ENCODE measurements at places on chromosomes 7 and 10. TPM values are rescaled to one million over a fixed set of nuclear protein-coding genes. Genes with fewer than 3 reads are reported as not detected.
A peak's percentile ranks its signal among the peaks of the same experiment; 100 is the strongest.

DNA sequence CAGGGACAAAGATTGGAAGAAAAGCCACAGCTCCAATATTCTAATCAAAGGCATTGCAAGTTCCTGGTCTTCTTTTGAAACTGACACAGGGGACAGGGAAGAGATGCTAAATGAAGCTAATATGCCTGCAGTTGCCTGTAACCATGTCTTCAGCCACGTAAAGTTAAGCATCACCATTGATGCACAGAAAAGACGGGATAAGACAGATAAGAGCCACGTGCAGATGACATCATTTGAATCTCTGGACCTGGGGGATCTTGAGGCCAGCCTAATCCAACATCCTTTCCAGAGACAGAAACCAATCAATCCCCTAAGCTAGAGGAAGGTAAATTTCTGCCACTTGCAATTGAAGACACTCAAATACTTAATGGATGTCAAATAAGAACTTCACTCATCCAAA is 93.4 kb downstream of the PIP4K2A start:
- DNase-seq, result no peak

DNA sequence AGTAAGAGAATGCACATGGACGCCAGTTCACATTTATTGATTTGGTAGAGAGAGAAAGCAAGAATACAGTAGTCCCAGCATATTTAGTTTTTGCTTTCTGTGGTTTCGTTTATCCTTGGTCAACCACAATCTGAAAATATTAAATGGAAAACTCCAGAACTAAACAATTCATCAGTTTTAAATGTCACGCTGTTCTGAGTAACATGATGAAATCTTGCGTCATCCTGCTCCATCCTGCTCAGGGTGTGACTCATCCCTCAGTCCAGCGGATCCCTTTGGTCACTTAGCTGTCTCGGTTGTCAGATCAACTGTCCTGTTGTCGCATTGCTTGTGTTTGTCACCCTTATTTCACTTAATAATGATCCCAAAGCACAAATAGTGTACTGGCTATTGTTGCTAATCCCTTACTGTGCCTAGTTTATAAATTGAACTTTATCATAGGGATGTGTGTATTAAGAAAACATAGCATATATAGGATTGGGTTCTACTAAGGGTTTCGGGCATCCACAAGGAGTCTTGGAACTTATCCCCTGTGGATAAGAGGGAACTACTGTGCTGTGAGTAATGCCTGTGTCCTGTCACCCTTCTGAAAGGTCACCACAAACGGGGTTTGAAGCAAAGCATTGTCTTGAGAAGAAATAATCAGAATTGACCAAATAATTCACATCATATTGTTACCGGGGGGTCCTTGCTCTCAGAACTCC is 73.6 kb downstream of the OTUD1 start:
- DNase-seq, result no peak

DNA sequence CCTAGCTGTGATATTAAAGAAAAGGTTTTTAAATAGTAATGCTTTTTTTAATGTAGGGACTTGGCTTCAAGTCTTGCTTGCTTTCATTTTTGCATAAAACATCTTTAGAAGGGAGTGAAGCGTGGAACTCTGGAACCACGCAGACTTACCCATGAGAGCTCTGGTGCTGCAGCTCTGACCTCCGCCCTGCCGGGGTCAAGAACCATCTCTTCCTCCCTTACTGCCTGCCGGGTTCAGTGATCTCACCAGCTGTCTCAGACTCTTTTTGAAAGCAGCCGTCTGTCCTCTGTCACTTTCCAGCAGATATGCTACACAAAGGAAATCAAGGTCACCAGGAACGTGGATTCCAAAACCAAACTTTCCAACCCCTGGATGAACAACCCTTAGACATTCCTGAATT is 353.8 kb downstream of the GPR37 start:
- DNase-seq, result no peak

GRCh38 chr10:86207226-86207625 is 159.4 kb downstream of the GRID1 start:
- no peak for DNase-seq

DNA sequence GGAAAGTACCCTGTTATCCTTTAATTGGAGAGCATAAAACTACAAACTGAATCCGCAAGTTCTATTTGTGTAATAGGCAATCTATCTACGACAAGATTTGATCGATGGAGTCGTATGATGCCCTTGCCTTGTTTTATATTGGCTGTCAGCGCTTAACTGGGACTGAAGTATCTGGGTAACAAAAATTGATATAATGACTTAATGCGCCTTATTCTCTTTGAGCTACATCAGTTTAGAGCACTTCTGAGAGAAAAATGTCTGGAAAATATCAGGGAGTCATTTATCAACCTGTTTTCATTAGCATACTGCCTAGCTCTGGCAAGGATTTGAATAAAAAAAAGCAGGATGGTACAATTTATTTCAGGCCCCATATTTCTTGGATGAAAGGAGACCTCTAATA is 262.1 kb downstream of the LRMDA start:
- no peak for DNase-seq

- no peak for DNase-seq
Observed at GRCh38 chr10:80552151-80552646, 14.5 kb downstream of the SH2D4B start.

GRCh38 chr10:70827086-70827757 is 11.5 kb downstream of the SGPL1 start:
- DNase-seq, result no peak

GRCh38 chr10:20105236-20105635 is 289.0 kb downstream of the PLXDC2 start:
- DNase-seq, result no peak

- DNase-seq, result peak; percentile 67
Observed at GRCh38 chr10:131722121-131722520, 178.7 kb upstream of the PPP2R2D start.

DNA sequence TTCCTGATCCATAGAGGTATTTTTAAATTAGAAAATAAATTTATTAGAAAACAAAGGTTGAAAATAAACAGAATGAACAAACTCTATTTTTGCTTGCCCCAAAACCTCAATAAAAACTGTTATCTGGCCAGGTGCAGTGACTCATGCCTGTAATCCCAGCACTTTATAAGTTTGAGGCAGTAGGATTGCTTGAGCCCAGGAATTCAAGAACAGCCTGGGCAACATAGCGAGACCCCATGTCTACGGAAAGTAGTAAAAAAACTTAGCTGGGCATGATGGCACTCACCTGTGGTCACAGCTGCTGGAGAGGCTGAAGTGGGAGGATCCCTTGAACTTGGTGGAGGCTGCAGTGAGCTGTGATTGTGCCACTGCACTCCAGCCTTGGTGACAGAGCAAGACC is 10.3 kb downstream of the SLK start:
- DNase-seq, result no peak

DNA sequence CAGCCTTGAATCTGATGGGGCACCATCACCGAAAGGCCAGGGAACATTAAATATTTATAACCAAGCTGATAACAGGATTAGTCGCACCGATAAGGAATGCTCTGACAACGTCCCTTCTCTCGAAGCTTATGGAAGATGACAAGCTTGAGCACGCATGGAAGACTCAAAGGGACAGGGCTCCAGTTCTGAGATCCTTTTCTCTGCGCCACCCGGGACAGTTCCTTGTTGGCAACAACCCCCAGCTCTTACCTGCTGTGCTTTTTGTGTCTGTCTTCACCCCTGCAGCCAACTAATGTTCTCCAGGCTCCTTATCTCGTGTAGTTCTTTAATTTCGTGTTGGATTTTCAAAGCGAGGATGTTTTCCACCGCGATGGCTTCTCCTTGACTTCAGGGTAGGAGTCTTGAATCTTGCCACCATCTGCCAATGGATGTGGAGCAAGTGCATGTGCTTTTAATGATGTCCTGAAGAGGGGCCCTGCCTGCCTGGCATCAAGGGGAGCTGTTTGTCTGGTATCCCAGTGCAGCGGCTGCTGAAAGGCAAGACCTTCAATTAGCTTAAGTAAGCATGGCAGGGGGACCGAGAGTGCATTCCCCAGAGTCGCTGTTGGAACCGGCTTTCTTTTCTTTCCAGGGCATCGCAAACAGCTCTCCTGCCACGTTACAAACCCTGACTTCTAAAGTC is 354 bp upstream of the FERD3L start:
- DNase-seq, result no peak

- DNase-seq, result no peak
Observed at GRCh38 chr10:131744346-131744745, 156.5 kb upstream of the PPP2R2D start.

DNA sequence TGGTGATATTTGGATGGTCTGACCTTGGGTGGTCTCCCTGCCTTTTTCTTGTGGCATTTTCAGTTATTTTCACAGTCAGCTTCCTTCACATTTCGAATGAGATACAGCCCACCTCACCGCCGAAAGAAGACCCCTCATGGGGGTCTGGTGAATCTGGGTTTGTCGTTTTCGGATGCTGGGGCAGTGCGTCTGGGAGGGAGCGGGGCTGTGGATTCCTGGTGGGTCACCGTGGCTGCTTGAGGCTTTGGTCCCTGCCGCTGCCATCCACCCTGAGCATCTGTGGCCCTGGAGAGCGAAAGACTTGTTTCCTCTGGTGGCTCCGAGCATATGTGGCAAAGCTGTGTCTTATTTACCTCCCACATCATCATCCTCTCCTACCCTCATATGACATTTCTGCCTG is 43.1 kb downstream of the LHPP start:
- no peak for DNase-seq

DNA sequence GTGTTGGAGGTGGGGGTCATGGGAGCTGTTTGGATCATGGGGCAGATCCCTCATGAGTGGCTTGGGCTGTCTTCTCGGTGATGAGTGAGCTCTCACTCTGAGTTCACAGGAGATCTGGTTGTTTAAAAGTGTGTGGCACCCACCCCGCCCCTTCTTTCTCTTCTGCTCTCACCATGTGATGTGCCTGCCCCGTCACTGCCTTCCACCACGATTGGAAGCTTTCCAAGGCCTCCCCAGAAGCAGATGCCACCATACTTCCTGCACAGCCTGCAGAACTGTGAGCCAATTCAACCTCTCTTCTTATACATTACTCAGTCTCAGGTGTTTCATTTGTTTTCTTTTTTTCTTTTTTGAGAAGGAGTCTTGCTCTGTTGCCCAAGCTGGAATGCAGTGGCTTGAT is 170.0 kb downstream of the PTPN20 start:
- no peak for DNase-seq

GRCh38 chr7:118449797-118450567 is 225.5 kb downstream of the ANKRD7 start:
- DNase-seq, result no peak

DNA sequence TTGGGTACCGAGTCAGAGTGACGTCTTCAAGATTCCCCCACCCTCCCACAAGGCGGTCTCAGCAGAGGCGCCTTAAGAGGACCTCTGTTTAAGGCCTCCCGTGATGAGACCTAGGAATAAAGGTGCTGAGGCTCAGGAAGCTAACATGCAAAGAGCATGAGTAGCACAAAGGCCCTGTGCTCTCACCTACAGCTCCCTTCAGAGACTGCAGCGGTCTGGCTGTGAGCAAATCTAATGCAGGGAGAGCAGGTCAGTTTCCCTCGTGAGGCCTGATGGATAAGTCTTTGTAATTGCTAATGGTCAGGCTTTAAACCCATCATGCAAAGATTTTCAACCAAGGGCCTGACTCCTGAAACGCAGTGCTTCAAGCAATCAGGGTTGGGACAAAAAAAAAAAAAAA is 909.3 kb upstream of the GHITM start:
- DNase-seq, result no peak

- no peak for DNase-seq
Observed at GRCh38 chr10:70515035-70515667, 36.6 kb downstream of the PALD1 start.

GRCh38 chr10:96578022-96578421 is 8.8 kb downstream of the TM9SF3 start:
- no peak for DNase-seq

- DNase-seq, result no peak
Observed at GRCh38 chr10:99532687-99533495, at the start of gene NKX2-3. TSS of gene NKX2-3 (plus strand) at chr10:99532942. CDS start at chr10:99533132, 190 bp downstream.

DNA sequence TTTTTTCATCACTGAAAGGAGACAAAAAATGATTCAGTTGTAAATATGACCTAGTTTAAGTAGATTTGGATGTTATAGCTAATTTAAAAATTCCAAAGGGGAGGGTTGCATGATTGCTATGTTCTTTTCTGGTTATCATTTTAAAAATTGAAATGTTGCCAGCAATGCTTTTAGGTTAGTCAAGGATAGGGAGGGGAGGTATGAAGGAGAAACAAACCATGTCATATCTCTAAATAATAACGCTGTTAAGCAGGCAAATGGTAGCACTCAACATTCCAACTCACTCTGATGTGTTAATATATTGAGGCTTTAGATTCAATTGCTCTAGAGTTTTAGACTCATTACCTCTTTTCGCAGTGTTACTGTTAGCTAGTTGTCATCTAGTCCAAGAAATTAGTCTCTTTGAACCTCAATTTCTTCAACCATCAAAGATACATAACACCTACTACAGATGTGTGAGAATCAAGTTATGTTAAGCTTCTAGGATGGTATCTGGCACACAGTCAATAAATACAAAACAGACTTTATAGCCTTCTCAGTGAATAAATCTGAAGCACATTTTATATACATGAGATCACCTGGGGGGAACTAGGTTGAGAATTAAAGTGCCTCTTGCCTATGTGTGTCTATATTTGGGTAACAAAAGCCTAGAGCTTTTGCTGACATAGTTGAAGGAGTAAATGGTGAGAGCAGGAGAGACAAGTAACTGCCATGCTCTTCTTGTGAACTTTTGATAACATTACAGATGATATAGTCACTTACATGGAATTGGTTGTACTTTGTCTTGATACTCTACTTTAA is 124.9 kb downstream of the CSTF2T start:
- DNase-seq, result no peak

GRCh38 chr10:46098386-46098785 is 52.3 kb upstream of the MSMB start:
- DNase-seq, result peak; percentile 71

Gene ZKSCAN1
- 36.6 TPM for total RNA-seq

Gene OR2A42
- not detected for total RNA-seq

Gene FAM237B
- total RNA-seq, result not detected

Gene TEX47
- total RNA-seq, result not detected

Gene LRGUK
- 2.9 TPM for total RNA-seq

Gene AKR1C1
- total RNA-seq, result 73.7 TPM

Gene LRRC61
- total RNA-seq, result 14.0 TPM

Gene NRCAM
- 7.9 TPM for total RNA-seq

Gene RAMP3
- 50.1 TPM for total RNA-seq

Gene LRRD1
- 0.49 TPM for total RNA-seq

Gene UNCX
- total RNA-seq, result not detected

Gene CABCOCO1
- not detected for total RNA-seq

Gene ENTPD1
- total RNA-seq, result 17.7 TPM
